ENCODE measurements at places on chromosomes 2 and 18. TPM values are rescaled to one million over a fixed set of nuclear protein-coding genes. Genes with fewer than 3 reads are reported as not detected.

GRCh38 chr2:182717816-182718215 lies 1.8 kb downstream of the DNAJC10 start:
- DNase-seq, result no peak

DNA sequence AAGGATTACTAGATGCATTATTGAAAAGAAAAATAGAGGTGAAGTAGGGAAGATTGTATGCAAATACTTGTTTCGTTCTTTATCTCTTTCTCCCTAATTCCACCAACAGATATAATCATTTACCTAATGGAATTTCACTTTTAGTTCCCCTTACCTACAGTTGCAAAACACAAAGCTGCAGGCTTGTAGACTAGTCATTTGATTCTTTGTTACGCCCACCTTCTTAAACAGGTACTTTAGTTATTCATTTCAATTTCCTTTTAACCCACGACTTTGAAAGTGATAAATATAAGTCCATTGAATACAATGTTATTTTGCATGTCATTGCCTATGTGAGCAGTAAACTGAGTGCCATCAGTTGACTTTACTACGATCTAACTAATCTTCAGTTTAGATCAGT lies 3.9 kb upstream of the HRH4 start:
- DNase-seq, result no peak

DNA sequence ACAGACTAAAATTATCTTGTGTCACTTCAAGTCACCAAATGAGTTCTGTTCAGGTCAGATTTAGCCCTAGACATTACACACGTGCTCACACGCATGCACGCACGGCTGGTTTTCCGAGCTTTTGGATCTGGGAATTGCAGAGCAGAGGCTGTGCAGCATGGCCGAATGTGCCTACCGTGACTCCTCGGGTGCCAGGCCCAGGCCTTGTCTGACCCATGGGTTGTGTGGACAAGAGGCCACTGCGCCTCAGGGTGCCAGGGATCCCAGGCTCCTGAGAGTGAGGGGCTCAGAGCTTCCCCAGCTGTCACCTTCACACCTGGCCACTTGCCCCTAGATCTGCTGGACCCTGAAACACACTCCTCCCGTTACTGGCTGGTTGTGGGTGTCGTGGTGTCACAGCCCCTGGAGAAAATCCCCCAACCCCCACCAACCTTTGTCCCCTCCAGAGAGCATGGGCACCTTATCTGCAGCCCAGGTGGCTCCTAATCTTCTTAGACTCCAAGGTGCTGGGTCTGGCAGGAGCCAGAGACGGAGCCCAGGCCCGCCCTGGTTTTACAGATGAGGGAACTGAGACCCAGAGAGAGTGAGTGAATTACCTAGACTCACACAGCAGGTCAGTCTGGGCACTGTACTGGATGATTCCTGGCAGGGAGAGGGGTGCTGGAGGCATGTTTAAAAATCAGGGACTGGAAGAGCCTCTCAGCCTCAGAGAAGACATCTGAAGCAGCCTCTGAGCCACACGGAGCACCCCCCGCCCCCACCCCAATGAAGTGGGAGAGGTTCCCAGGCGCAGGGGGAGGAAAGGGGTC lies 56.8 kb downstream of the ATOH8 start:
- no peak for DNase-seq

GRCh38 chr2:238712011-238712410 lies 135.9 kb upstream of the TWIST2 start:
- no peak for DNase-seq

- DNase-seq, result no peak
Measured at GRCh38 chr18:24695168-24695567, 234.7 kb downstream of the HRH4 start.

- DNase-seq, result no peak
Measured at GRCh38 chr2:226115102-226115831, 684.4 kb downstream of the IRS1 start.

DNA sequence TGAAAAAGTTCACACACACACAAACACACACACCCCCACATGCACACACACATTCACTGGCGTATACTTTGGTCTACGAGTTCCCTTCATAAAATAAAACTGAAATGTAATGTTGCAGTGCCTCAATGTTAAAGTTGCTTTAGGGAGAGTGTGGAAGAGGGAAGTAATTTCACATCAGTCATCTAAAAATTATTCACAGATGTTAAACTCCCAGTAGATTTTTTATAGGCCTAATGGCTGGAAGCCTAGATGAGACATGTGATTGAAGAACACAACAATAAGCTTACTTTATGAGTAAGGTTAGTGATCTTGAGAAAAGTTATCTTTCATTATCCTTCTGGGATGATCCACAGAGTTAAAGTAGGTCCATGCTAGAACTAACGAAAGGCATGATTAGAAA lies 506.7 kb upstream of the CNTNAP5 start:
- no peak for DNase-seq

Gene PHOSPHO2
- total RNA-seq, result 3.4 TPM

Gene RTN4
- total RNA-seq, result 97.5 TPM

Data from activated CD4-positive, alpha-beta memory T cell treated with anti-CD3 and anti-CD28 coated beads for 36 hours (primary cell).